Astrocyte of the hippocampus (primary cell): ENCODE measurements at places on chromosomes 1 and 21.

DNA sequence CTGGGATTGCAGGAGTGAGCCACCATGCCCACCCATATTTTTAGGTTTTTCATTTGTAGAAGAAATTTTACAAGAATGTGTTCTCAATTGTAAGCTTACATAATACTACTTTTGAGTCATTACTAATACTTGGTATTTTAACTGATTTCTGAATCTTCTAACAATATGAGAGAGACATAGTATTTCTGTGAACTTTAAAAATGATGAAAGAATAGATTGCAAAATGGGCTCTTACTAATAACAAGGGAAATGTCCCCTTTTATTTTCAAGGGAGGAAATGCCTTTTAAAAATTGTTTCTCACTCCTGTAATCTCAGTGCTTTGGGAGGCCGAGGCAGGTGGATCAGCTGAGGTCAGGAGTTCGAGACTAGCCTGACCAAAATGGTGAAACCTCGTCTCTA, 5.9 kb downstream of the AGO3 start:
- no peak for DNase-seq

GRCh38 chr1:169872906-169873305, 20.8 kb downstream of the SCYL3 start:
- no peak for DNase-seq

DNA sequence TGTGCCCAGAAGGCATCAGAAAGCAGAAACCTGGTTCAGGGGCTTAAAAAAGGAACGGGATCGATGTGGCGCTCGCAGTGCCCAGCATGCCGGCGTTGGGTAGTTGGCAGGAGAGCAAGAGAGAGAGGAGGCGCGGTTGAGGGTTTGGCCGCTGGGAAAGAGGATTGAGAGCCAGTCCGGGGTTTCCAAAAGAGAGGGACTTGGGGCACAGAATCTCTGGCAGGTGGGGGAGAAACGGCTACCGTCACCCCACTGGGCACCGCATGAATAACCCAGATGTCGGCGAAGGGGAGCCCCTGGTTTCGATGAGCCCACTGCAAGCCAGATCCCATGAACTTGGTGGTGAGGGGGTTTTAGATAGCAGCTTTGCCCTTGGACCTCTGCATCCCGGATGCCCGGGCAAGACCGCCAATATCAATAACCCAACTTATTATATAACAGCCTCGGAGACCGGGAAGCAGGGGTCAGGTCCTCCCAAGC, 60.4 kb upstream of the ACOT11 start:
- peak; percentile 51 for DNase-seq

- DNase-seq: no peak
These were observed 631.1 kb upstream of the NR5A2 start for GRCh38 chr1:199396456-199396855.

DNA sequence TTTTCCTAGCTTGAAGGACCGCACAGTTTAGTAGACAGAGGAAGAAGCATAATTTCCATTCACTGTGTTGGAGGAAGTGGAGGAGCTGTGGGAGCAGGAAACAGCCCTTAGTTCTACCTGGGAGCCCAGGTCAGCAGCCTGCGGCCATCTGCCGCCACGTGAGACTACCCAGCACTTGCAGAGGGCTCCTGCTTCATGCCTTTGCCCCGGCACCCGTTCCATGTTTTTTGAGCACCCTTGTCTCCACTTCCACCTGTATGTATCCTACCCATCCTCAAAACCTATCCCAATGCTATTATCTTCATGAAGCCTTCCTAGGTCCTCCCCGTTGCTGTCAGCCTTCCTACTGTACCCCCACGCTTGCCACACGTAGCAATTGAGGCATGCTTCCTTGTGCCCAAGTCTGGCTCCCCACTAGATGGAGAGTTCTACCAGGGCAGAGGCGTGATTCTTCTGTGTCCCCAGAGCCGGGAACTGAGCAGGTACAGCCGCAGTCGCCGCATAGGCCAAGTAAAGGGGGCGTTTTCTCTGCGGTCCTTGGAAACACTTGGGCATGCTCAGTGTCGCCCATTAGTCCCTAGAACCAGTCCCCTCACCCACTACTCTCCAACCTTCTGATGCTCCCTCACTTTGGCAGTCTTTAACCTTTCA, 1.9 kb downstream of the SLC6A9 start:
- DNase-seq: no peak

GRCh38 chr1:2312515-2313301, 78.6 kb downstream of the MORN1 start:
- DNase-seq: no peak

GRCh38 chr21:46021978-46022544, 40.5 kb downstream of the COL6A1 start:
- no peak for DNase-seq

DNA sequence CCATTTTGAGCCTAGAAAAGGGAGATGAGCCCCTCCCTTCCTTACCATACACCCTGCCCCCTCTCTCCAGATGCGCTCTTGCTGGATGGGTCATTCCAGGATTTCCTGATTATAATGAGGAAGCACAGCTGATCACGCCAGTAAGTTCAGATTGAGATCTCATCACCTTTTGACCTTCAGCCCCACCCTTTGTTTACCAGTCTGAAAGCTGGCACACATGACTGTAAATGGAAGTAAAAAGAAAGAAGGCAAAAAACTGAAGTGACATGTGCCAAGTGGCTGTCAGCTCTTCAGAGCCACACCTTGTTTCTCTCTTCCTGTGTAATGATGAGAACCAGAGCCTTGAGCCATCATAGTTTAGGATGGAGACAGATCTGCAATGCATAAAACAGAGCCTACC, 27.9 kb downstream of the S1PR1 start:
- no peak for DNase-seq

DNA sequence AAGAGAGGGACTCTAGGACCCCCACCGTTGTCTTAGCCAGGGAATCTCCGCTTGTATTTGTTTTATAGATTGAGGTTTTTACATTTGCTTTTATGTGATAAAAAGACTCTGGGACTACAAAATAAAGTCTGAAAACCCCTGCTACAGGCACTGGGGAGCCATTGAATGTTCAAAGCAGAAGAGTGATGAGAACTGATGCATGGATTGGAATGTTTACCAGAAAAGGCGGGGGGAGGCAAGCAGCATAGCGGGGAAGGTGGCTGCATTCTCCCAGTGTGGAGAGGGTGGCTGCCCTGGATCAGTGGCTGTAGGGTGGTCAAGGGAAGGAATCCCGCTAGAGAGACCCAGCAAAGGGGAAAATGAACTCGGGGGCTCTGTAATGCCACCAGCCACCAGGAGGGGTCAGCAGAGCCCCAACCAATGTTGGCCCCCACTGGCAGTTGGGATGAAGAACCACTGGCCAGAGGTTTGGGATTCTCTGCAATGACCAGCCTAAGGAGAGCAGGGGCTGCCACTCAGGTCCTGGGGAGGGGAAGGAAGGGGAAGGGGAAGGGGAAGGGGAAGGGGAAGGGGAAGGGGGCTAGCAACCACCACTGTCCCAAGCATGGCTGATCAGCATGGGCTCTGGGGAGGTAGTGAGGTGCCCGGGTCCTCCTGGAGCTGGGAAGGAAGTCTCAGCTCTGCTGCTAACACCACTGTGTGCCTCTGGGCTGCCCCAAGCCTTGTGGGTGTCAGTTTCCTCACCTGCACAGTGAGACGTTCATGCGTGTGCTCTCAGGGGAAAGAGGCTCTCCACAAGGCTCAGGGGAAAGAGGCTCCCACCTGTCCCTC, 19.2 kb upstream of the PEF1 start:
- DNase-seq: peak; percentile 67

GRCh38 chr1:248625971-248626370, 8.9 kb downstream of the OR2T11 start:
- DNase-seq: no peak

GRCh38 chr1:4105300-4105880, 205.3 kb upstream of the C1orf174 start:
- no peak for DNase-seq

DNA sequence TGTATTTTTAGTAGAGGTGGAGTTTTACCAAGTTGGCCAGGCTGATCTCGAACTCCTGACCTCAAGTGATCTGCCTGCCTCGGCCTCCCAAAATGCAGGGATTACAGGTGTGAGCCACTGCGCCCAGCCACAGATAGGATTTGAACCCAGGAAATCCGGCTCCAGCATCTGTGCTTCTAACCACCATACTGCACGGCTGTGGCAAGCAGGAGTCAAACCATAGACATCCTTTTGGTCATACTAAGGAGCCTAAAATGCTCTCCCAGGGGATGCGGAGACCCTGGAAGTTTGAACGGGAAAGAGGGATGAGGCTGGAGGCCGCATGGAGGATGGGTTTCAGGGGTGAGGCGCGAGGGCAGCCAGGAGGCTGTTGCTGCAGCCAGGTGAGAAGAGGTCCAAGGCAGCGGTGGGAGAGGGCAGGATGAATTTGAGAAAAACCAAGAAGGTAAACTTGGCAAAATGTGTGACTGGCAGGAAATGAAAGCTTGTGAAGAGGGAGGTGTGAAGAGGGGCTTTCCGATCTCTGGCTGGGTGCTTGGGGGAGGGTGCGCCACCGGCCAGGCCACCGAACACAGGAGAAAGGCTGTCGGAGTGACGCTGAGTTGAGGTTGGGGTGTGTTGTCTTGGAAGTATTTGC, 24.0 kb upstream of the CDK18 start:
- DNase-seq: no peak

GRCh38 chr1:117327011-117327410, 40.2 kb upstream of the MAN1A2 start:
- no peak for DNase-seq

DNA sequence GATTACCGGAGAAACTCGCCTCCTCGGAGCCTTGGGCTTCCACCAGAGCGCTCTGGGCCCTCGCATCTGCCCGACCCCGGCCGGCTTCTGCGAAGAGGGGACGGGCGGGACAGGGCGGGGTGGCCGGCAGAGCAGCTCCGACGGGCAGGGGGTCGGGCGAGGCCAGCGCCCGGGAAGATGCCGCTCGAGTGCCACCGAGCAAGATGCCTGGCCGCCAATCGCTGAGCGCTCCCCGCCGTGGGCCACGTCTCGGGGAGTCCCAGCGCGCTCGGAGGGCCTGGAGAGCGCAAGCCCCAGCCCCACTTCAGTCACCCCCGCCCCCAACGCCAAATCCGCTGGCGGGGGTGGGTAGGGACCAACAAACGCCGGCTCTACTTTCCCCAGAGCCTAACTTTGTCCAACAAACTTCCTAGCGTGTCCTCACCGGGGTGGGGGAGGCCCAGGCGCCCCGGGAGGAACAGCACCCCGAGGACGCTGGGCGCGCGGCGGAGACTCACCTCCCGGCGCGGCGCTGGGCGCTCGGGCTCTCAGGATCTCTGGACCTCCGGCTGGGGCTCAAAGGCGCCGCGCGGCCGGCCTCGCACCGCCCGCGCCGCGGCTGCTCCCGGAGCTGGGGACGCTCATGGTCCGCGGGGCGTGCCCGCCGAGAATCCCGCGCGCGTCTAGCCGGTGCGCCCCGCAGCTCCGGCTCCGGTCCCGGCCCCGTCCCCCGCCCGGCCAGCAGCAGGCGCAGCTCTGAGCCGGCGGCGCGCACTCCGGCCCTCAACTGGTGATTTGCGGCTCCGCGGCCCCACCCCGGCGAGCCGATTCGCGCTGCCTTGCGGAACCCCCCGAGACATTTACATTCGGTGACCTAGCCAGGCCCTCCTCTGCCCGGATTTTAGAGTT, at the start of gene BCAR3:
BCAR3 (minus strand) TSS at position 737 of the 888 bp plus-strand sequence. CDS start 6,907 bp downstream, outside the sequence.
- peak; percentile 92 for DNase-seq

DNA sequence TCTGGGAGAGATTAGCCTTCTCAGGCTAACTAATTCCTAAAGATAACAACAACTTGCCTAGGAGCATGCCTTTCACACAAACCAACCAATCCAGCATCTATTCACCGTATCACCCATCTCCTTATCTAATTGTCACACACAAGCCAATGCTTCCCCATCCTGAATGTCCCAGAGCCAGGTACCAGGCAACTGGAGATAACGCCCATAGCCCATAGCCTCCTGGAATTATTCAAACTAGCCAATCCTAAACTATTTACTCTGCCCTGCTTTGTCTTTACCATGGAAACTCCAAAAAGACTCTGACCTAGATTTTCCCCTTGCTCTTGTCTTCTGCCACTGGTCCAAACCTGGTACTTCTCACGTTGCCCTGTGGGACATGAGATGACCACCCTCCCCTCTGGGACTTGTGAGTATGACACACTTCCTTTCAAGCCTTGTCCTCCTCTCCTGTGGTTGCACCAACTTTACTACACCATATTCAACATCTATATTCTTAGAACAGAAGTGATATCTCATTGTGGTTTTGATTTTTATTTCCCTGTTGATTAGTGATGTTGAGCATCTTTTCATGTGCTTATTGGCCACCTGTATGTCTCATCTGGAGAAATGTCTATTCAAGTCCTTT, 8.8 kb upstream of the ATG4C start:
- DNase-seq: peak; percentile 18

- DNase-seq: peak; percentile 58
These were observed 636 bp downstream of the INTS3 start for GRCh38 chr1:153728305-153729066.

DNA sequence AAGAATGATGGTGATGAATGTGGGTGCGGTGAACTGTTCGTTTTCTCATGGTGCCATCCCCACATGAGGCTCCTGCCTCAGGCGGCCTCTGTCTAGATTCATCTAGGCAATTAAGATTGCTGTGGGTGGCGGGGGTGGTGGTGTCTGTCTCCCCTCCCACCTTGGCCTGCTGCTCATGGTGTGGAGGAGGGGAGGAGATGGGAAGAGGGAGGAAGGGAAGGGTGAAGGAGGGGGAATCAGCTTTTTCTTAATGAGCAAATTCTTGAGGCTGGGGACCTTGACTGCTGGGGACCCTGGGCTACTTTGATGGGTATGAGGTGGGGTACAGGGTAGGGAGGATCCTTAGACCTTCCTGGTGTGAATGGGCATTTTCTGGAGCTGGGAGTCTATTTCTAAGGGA, 55.8 kb downstream of the H3-3A start:
- no peak for DNase-seq

GRCh38 chr1:58774027-58774426, 9.8 kb downstream of the JUN start:
- DNase-seq: no peak

DNA sequence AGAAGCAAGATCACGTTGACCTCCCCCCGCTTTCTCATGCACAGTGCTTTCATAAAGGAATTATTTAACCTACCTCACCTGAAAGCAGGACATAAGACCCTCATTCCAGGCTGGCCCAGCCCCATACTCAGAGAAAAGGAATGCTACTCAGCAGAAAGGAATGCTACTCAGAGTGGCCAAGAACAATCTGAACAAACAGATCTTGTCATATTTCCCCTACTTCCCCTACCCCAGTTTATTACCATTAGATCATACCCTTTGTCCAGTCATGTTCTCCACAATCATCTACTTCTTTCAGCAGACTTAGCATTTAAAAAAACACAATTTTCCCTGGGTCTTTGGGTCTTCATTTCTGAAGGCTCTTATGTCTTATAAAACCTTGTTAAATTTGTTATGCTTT, 89.8 kb downstream of the SLC16A1 start:
- DNase-seq: peak; percentile 87

DNA sequence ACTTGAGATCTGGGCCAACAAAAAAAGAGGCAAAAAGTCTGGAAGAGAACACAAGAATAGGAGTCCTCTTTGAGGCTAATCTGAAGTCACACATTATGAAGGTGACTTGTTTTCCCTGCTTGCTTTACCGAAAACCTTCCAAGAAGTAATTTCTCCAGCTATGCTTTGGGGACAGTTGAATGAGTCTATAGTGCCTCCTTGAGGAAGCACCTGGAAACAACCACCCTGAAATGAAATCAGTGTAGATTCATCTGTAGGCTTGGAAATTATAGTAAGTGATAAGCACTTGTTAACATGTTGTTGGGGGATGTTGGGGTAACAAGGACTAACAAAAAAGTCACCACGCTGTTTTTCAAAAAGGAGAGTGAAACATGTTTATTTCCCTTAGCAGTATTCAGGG, 23.4 kb upstream of the RPTN start:
- DNase-seq: peak; percentile 36

- DNase-seq: no peak
These were observed 40.4 kb upstream of the ACTRT2 start for GRCh38 chr1:2980849-2981248.
